ENCODE measurements at places on chromosomes 2 and 18.
A peak's percentile ranks its signal among the peaks of the same experiment; 100 is the strongest.

DNA sequence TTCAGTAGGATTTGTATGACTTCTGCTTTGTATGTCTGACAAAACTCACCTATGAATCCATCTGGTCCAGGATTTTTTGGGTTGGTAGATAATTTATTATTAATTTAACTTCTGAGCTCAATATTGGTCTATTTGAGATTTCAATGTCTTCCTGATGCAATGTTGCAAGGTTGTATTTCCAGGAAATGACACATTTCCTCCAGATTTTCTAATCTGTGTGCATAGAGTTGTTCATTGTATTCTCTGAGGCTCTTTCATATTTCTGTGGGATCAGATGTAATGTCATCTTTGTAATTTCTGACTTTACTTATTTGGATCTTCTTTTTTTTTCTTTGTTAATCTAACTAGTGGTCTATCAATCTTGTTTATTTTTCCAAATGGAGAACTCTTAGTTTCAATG lies 584.7 kb upstream of the SETBP1 start:
- DNase-seq, result no peak

- DNase-seq, result no peak
Measured at GRCh38 chr2:20346565-20347381, 3.9 kb downstream of the PUM2 start.

DNA sequence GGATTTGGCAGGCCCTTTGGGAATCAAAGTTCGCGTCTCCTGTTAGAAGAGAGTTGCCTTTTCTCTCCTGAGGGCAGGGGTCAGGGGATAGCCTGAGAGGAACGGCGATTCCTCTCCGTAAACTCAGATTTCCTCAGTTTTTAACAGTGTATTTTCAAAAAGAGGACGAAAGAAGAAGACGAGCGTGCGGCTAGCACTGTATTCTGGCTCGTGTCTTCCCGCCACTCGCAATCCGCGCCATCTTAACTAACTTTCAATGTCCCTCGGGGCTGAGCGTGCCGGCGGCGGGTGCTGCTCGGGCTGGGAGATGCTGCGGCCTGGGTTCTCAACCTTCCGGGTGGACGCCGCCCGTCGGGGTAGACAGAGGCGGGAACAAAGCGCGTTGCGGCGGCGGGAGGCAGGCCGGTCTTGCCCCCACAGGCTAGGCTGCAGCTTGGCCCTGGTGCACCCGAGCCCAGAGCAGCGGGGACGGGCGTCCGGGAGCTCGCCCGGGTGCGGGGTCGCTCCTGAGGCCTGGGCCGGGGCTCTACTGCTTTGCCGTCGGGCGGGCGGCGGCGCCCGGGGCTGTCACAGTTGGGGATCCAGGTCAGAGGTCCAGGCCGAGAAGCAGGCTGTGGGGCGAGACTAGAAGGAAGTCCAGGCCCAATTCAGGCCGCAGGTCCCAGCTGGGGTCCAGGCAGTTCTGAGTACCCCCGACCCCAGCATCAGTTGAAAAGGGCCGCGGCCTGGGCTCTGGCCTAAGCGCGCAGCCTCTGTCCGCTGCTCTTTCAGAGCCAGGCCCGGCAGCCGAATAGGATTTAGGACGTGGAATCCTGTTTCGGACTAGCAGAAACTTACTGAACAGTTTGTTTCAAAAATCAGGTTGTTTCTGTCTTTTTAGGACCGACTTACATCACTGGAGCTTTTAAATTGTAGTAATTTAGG lies 11.8 kb downstream of the TBR1 start:
- DNase-seq, result no peak

DNA sequence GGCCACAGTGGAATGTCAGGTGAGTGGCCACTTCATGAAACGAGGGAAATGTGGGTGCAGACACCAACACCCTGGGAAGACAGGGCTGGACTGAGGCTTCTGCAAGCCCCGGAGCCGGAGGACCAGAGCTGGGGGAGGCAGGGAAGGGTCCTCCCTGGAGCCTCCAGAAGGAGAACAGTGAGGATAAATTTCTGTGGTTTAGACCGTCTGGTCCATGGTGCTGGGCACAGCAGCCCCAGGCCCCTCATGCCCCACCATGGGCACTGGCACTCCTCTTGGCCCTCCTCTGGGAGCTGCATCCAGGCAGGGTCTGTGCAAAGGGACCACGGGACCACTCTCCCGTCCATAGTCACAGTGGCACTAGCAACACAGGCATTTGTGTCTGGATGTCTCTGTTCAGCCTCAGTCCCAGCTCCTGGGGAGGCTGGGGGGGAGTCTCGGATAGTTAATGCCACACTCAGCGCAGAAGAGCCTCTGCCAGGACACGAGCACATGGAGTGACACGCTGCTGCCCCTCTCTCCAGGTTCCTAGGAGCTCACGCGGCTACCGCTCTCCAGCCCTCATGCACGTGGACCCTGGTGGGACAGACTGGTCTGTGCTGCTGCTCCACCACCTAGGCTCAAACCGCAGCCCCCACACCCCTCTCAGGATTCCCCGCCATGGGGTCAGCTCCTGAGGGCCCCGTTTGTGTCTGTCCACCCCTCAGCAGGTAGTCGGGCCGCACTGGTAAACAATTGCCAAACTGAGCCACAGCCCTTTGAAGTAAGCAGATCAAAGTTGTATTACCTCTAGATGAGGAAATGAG lies 305.9 kb upstream of the SALL3 start:
- no peak for DNase-seq

DNA sequence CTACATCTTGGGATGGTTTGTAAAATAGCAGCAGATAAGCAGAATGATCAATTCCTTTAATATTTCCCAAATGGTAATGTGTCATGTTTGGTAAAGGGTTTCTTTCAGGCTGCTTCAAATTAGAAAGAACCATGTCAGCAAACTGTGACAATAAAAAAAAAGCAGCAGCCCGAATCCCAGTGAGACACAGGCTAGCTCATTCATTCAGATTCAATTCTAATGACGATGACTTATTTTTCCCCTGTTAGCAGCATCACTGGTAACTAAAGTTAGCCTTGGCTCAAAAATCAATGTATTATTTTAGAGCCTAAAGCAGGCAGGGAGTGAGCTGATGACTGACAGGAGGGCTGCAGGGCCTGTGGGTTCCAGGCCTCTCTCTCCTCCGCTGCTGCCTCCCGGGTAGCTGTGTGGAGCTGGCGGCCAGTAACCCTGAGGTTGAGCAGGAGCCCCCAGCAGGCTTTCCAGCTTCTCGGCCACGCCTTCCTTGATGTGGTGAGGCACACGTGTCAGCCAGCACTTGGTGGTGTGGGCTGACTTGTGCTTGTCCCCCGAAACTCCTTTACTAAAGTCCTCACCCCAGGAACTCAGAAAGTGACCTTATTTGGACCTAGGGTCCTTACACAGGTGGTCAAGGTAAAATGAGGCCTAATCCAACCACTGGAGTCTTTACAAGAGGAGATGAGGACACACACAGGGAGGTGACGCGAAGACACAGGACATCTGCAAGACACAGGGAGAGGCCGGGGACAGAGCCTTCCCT lies 120.5 kb upstream of the HS6ST1 start:
- DNase-seq, result no peak

DNA sequence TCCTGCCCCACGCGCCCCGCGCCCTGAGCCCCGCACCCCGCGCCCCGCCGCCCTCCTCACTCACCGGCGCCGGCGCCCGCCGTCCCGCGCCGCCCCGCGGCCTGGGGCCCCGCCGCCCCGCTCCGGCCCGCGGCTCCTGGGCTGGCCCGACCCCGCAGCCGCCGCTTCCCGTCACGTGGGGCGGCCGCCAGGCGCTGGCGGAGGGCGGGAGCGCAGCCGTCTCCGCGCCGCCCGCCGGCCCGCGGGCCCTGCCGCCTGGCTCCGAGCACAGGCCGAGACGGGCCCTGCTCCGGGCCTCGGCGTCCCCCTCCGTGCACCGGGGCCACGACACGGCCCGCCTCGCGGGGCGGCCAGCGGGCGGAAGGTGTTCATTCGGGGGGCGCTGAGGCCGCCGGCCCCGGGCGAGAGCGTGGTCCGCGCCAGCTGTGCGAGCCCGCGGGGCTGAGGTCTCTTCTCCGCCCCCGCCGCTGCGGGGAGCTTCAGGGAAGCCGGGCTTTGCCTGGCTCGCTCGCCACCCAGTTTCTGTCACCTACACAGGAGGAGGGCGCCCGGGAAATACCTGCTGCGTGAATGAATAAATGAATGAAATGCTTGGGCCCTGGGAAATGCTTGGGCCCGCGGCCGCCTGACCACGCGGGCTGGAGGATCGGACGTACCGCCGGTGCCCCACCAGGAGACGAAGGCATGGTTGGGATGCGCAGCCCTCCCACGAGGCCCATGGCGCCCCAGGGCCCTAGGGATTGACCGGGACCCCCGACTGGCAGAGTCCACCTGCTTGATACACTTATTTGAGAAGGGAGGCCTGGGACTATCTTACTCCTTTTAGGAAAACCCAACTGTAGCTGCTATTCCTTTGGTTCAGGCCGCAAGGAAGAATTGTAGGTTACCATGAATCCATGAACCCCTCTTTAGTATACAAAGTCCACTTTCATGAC lies at the start of gene TGFBRAP1:
Gene TGFBRAP1, minus strand, starts transcription at position 175 of the 935 bp plus-strand sequence. CDS start 21,434 bp downstream, outside the sequence.
- peak; percentile 57 for DNase-seq

GRCh38 chr18:26981360-26982082 lies 116.0 kb upstream of the AQP4 start:
- peak; percentile 14 for DNase-seq

- no peak for DNase-seq
Measured at GRCh38 chr2:1858733-1859132, 114.4 kb upstream of the PXDN start.

- DNase-seq, result no peak
Measured at GRCh38 chr2:61543062-61543461, 4.9 kb upstream of the XPO1 start.

DNA sequence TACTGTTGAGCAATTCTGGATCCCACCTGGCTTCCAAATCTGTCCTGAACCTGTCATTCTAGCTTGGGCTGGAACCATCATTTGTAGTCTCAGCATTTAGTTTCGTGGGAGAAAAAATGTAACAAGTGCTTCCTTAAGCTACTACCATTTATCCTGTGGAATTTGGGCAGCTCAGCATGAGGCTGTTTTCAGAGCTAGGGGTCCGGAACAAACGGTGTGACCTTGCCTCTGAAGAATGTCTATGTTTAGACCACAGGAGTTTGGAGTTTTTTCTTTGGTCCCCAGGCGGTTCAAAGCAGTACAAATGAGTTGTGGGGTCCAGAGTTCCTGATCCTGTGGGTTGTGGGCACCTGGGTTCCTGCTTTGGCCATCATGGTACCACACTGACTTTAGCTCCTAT lies 59.1 kb upstream of the TMEM178A start:
- DNase-seq, result no peak

Measured in globus pallidus (tissue), 1 donor.